ENCODE measurements at places on chromosomes 6 and 20.
A peak's percentile ranks its signal among the peaks of the same experiment; 100 is the strongest.

DNA sequence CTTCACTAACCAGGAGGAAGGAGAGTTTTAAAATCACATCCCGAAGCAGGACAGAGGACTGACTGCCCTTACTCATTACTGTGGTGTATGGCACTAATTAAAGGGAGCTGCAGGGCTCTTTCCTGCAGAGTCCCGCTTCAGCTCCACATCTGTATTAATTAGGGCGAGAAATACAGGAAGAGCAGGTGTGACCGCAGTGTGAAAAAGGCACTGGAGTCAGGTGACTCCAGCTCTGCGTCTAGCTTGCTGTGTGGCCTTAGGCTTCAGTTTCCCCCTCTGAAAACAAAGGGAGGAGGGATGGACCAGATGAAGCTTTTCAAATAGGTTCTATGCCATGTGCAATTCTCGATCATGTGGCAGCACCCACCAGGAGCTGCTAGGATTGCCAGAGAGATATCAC is 34.0 kb downstream of the KIAA1755 start:
- DNase-seq, result no peak

GRCh38 chr6:107509506-107509905 is 19.6 kb downstream of the SOBP start:
- DNase-seq, result no peak

- DNase-seq, result no peak
These were observed 2.8 kb downstream of the CCN5 start for GRCh38 chr20:44717986-44718385.

DNA sequence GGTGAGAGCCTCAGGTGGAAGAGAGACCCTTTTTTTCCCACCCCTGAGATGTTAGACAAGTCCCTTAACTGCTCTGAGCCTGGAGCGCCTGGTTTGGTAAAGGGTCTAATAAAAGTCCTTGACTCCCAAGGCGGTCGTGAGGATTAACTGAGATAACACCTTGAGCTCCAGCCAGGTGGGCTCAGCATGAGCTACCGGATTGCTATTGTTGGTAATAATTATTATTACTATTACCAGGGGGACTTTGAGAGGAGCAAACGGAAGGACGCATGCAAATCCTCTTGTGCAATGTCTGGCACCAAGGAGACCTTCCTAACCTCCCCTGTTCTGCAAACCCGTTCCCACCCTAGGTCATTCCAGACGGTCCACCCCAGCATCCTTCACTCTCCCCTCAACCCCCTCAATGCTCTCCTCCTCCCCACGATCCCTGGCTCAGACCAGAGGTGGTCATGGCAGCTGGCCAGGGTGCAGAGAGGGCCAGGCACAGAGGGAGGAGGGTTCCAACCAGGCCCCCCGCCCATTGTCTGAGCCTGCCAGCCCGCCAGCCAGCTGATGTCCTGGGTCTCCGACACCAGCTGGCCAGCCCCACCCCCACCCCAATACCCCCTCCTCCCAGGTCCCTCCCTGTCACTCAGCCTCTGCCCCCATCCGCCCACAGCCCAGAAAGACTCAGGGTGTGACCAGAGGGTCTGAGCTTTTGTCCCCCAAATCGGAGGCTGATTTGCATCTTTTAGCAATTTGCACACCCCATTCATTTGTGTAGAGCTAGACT is 14.3 kb upstream of the CBFA2T2 start:
- peak; percentile 85 for DNase-seq

- no peak for DNase-seq
These were observed 113.3 kb upstream of the SSTR4 start for GRCh38 chr20:22921595-22922421.

DNA sequence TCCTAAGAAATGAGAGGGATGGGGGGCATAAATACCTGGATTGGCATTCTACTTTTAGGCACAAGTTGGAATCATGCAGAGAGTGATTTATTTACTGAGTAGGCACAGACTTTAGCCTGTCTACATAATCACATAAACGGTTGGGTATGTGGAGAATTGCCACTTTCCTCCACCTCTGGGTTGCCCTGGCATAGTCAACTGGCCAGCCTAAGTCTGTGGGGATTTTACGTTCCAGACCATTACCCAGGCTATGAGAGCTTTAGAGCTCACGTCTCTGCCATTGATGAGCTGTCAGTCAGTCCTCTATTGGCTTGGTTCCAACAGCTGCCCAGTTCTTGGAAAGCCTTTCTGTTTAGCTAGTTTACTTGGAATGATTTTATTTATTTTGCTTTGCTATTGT is 5.0 kb upstream of the BHLHE23 start:
- DNase-seq, result peak; percentile 73
